ENCODE measurements at places on chromosomes 12 and 14. TPM values are rescaled to one million over a fixed set of nuclear protein-coding genes. Genes with fewer than 3 reads are reported as not detected.
A peak's percentile ranks its signal among the peaks of the same experiment; 100 is the strongest.

The ETFBKMT gene
- polyA plus RNA-seq: 4.4 TPM

DNA sequence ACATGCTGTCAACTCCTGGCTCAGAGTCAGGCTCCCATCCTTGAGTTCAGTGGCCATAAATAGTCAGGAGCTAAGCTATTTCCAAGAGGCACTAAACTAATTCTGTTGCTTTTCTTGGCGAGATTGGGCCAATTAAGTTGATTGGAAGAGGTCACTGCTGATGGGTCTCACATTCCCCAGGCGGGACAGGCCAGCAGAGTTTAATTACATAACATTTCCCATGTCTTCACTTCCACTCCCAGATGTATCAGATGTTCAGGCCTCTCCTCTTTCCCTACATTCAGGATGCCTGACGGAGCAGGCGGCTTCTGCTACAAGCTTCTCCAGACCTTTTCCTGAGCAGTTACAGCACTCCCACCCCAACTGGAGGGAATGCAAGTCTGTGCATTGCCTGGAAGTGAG lies 5.3 kb downstream of the NTF3 start:
- peak; percentile 79 for DNase-seq

DNA sequence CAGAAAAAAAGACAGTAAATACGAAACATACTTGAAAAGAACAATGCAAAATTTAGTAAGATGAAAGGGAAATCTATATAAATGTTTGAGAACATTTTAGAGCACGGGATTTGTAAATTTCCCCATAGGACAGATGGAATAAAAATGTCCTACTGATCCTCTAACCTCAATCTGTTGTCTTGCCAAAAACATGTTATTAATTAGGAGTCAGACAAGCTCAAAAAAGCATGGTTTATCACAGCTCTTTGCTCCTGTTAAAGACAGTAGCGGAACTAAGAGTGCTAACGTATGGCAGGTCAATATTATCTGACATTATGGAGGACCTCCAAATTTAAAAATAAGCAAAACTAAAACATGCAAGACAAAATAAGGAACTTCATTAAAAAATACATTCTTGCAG lies 12.9 kb downstream of the GMFB start:
- DNase-seq: no peak

The SYNDIG1L gene
- 0.31 TPM for polyA plus RNA-seq

DNA sequence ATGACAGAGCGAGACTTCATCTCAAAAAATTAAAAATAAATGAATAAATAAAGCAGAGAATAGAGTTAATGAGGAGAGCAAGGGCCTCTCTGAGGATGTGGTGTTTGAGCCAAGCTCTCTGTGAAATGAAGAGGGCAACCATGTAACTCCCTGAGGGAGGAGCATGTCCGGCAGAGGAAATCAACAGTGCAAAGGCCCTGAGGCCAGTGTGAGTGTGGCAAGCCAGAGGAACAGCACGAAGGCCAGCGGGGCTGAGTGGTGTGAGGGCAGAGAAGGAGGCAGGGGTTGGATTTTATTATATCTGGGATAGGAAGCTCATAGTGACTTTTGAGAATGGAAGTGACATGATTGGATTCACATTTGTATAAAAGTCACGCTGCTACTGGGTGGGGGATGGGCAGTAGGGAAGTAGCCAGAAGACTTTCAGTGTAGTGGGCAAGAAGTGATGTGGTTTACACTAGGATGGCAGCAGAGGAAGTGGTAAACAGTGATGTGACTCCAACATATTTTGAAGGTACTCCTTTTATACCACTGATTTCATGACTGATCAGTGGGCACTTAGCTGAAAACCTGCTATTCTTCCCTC lies 10.3 kb upstream of the LRP1-AS start:
- DNase-seq: no peak

DNA sequence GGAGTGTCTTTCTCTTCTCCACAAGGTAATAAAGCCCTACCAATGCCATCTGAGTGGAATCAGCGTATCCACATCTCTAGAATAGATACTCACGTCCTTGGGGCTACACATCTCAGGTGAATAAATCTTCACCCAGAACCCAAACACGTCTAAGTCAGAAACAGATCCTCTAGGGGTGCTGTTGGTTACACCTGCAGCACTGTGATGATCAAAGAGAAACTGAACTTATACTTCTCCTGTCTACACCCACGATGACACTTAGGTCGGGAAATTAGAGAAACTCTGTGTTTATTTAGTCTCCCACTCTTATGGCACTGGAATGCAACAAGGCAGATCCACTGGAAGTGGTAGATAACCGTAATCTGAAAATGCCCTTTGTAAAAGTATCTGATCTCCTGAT lies 46.2 kb downstream of the WIF1 start:
- peak; percentile 21 for DNase-seq

DNA sequence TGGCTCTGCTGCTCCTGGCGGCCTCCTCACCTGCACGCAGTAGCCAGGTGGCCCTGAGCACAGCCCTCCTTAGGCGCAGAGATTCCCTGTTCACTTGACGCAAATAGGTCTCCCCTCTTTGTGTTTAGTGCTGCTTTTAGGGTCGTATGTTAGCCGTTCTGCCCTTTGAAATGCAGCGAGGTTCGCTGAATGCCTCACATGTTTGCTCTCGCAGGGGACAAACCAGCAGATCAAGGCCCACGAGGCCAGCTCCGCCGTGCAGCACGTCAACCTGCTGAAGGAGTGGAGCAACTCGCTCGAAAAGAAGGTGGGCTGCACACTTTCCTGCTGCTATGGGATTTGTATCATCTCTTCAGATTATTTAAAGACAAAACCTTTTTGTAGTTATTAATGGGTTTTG lies 31.4 kb upstream of the AMN start:
- no peak for DNase-seq

The MYH6 gene
- polyA plus RNA-seq: 0.16 TPM

DNA sequence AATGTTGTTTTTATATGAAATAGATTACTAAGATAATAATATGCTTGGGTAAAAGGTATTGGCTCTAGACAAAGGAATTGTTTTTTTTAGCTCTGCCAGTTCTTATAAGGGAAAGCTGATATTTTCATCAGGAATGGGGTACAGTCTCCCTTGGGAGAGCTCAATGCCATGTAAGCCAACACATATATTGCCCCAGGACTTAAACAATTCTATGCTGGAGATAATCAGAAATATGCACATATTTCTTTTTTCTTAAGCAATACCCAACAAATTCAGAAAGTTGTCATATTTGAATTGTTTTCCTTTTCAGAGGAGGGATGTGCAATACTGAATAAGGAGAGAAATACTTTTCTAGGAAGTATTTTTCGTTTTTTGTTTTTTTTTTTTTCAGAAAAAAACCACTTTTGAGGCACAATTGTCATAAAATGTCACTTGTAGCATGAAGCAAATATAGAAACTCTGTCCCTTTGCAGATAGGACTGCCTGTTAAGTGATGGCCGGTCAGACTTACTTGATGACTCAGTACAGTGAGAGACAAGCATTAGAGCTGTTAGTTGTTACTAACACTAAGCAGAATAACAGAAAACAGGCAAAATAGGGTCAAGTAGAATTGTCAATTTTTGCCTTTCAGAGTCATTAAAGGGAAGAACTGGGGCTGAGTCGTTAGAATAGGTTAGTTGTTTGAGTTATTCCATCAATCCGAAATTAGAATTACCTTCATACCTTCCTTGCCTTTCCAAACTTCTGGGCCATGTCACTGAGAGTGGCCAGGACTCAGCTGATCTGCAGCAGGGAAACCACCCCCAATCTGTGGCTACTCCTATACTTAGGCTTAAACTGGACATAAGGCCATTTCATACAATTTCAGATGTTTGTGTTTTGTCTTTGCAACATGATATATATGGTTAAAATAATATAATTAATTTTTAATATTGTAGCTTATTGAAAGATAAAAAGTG lies 168.1 kb downstream of the SLC38A4 start:
- no peak for DNase-seq

DNA sequence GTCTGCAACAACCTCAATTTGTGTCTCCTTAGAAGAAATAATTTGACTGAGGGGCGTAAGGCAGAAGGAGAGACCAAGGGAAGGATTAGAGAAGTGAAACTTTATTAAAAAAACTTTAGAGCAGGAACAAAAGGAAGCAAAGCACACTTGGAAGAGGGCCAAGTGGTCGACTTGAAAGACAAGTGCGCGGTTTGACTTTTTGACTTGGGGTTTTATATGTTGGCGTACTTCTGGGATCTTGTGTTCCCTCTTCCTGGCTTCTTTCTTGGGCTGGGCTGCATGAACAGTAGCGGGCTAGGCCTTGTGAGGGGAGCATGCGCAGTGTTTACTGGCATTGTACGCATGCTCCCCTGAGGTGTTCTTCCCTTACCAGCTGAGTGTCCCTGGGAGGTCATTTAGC lies 369.3 kb upstream of the DCN start:
- DNase-seq: no peak

- no peak for DNase-seq
These were observed 42.6 kb upstream of the C12orf42 start for GRCh38 chr12:103538397-103538796.

The KRT77 gene
- not detected for polyA plus RNA-seq
